ENCODE measurements at places on chromosomes 12 and 14.

- DNase-seq, result no peak
These were observed 498.3 kb downstream of the KCNH5 start for GRCh38 chr14:62546862-62547474.

- no peak for DNase-seq
These were observed 13.7 kb downstream of the SLC25A47 start for GRCh38 chr14:100336618-100337530.

GRCh38 chr12:22467190-22467589, 77.2 kb downstream of the C2CD5 start:
- no peak for DNase-seq

GRCh38 chr12:53198486-53199110, 8.5 kb downstream of the ITGB7 start:
- DNase-seq, result no peak

DNA sequence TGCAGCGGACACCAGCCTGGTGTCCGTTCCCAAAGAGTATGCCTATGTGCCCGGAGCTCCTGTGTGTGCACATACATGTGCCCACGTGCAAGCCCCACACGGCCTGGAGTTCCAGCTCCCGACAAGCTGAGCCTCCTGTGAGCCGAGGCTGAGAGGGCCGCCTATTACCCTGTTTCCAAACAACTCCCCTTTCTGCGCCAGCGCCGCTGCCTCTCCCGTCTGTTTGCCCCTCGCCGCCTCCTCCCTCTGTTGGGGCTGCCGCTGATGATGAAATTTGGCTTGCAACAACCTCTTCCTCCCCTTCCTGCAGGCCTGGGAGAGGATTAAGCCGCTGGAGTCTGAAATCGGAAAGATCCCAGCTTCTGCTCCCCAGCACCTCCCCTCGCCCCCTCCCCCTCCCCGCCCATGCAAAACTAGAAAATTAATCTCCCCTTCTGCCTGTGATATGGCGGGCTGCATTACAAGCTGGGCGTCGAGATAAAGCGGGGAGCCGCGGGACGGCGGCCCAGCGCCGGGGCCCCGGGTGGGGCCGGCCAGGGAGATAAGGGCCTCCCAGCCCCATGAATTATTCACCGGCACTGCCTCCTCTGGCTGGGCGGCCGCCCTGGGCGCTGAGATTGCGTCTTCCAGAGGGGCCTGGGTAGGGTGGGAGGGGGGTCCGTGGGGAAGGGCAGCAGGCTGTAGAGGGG, 6.8 kb upstream of the ASIC1 start:
- DNase-seq, result no peak

GRCh38 chr12:50070314-50071060, 13.1 kb downstream of the ASIC1 start:
- no peak for DNase-seq

- no peak for DNase-seq
These were observed 126.0 kb downstream of the SLC6A15 start for GRCh38 chr12:84786622-84787021.

GRCh38 chr12:119804011-119804641, 73.0 kb downstream of the CIT start:
- DNase-seq, result peak; percentile 46

GRCh38 chr14:39264558-39264957, 30.8 kb downstream of the MIA2 start:
- DNase-seq, result no peak

GRCh38 chr14:54278087-54278486, 118.7 kb upstream of the CDKN3 start:
- DNase-seq, result no peak

All from keratinocyte (primary cell).